ENCODE measurements at places on chromosomes 3 and 15. TPM values are rescaled to one million over a fixed set of nuclear protein-coding genes. Genes with fewer than 3 reads are reported as not detected.

The ATP13A4 gene
- not detected for total RNA-seq

The NPAP1 gene
- not detected for total RNA-seq

The WDR49 gene
- total RNA-seq: 0.54 TPM

The CSPG5 gene
- 0.71 TPM for total RNA-seq

The PGBD4 gene
- total RNA-seq: 2.6 TPM
